Osteoblast (primary cell): ENCODE measurements at places on chromosomes 16 and 17. TPM values are rescaled to one million over a fixed set of nuclear protein-coding genes. Genes with fewer than 3 reads are reported as not detected.
A peak's percentile ranks its signal among the peaks of the same experiment; 100 is the strongest.

DNA sequence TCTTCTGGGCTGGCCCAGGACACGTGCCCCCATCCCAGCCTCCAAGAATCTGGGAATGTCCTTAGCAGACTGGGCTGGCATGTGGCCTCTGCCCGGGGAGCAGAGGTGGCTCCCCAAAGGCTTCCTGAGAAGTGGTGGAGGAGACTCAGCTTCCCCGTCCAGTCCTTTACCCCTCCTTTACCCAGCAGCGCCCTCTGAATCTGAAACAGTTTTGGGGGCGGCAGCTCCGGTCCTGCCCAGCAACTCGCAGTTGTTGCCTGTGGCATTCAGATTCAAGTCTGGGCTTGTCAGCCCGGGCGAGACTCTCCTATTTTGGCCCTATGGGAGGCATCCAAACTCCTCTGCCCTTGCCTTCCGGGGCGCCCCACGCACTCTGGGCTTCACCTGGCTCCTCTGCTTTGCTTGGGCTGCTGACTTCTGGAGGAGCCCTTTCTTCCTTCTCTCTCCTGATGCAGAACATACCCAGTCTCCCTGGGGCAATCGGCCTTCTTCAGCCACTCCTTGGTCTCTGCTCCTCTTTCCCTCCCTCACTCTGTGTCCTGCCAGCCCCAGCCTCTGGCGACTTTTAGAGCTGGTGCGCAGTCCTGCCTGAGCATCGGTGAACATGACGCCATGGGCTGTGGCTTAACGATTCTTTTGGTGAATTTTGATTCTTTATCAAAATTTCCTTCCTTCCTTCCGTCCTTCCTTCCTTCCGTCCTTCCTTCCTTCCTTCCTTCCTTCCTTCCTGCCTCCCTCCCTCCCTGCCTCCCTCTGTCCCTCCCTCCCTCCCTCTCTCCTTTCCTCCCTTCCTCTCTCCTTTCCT lies 55.2 kb downstream of the CMIP start:
- peak; percentile 50 for DNase-seq

DNA sequence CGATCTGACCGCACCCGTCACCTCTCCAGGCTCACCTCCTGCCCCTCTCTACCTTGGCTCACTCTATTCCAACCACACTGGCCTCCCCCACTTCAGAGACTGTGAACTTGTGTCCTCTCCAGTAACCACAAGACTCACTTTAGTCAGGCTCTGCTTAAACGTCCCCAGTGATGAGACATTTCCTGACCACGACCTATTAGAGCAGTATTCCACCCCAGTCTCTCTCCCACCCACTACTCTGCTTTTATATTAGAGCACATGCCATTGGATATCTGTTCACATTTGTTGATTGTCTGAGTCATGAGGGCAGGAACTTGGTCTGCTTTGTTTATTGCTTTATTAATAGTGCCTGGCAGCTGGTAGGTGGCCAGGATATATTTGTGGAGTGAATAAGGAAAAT lies 20.1 kb downstream of the COX11 start:
- peak; percentile 87 for DNase-seq

DNA sequence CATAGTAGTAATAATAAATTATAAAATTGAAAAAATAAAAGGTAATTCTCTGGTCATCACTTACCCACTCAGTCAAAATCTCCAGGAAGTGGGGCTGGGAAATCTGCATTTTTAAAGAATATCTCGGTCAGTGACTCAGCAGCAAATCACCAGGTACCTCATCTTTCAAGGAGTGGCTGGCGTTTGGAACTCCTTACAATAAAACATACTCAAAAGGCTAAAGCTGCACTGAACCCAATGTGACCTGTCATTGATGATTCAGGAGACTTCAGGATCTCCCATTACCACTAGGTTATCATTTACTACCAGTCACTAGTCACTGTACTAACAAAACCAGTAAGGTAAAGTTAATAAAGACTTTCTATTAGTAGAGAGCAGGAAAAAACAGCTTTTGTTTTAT lies 21.5 kb upstream of the RFFL start:
- DNase-seq: no peak

The GALR2 gene
- 0.29 TPM in 1 of 2 replicates, not detected in the other for total RNA-seq

GRCh38 chr17:41516830-41517283 lies 1.8 kb downstream of the KRT15 start:
- DNase-seq: no peak

GRCh38 chr16:2822158-2822495 lies 5.1 kb downstream of the PRSS21 start:
- peak; percentile 26 for DNase-seq

- peak; percentile 17 for DNase-seq
Measured at GRCh38 chr17:17387017-17387497, 83.9 kb downstream of the NT5M start.

DNA sequence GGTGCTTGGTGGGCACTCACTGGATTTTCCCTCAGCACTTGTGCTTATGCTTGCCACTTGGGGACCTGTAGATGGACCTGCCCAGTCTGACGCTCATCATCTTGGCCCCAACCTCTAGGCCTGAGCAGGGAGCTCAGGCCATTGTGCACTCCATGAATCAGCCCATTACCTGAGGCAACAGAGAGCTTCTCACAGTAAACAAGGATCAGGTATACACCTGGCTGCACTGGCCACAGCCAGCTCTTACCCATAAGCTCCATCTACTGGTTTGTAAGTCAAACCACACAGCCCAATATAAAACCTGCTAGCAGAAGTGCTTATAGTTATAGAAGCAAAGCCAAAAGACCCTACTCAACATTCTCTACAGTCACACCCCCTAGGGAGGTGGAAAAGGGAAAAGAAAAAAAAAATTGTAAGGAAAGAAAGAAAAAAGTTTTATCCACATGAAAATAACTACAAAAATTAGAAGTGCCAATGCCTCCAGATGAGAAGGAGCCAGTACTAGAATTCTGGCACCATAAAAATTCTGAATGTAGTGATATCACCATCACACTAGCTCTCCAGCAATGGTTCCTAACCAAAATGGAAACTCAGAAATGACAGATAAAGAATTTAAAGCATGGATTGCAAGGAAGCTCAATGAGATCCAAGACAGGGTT lies 87.8 kb upstream of the CDH5 start:
- no peak for DNase-seq

DNA sequence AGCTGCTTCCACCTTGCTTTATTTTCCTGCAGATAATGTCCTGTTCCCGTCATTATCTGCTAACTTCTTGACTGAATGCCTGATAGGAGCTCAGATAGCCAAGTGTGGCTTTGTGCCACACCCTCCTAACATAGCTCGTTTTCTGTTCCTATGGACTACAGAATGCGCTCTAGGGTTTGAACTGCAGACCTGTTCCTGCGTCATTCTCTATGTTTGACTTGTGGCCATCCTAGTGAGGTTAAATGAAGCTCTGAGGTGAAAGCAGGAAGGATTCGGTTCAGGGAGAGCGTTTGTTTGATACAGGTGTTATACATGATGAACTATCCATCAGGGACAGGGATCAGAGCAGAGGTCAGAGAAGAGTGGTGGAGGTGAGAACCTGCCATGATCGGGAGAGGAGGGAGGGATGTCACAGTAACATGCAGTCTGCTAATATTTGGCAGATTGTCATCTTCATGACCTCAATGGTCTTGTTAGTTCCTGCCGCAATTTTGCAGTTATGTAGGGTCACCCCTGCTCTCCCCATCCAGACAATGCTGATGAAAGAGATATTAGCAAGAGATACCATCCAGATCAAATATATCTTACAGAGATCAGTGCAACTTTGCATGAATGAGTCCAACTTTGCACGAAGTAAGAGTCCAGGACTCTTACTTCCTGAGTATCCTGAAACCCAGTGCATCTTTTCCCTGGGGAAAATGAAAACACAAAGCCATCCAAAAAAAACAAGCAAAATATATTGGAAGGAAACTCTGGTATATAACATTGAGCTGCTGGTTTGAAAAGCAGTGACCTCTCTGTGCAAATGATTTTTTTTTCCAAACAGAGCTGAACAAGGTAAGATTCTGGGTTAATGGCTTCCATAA lies 32.8 kb downstream of the MPHOSPH6 start:
- DNase-seq: no peak

The HIGD1B gene
- not detected in 2 replicates for total RNA-seq

The KRTAP4-4 gene
- not detected in 2 replicates for total RNA-seq

The NOXO1 gene
- total RNA-seq: under 0.01 and 0.29 TPM in 2 replicates
